ENCODE measurements at places on chromosomes 7 and 10.

- no peak for DNase-seq
Measured at GRCh38 chr10:86234541-86235270, 131.9 kb downstream of the GRID1 start.

GRCh38 chr7:5612695-5613094 lies 168.8 kb downstream of the RNF216 start:
- DNase-seq = no peak

GRCh38 chr7:92633211-92633906 lies 43.2 kb upstream of the FAM133B start:
- DNase-seq = peak; percentile 88

DNA sequence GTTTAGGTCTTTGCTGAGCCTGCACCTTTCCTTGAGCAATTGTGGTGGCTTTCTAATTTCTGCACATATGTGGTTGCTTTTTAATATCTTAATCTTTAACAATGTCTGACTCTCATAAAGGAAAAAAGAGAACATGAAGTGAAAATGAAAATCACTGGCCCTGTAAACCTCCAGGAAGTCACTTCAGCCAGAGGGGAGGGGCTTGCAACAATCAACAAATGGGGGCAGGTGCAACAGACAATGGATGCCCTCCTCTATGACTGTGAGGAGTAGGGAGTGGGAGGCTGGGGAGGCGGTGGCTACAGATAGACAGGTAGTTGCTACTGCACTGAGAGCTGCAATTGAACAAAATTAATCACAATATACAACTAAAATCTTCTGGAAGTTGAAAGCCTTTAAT lies 1377.4 kb downstream of the XPNPEP1 start:
- no peak for DNase-seq

- DNase-seq = no peak
Measured at GRCh38 chr10:5040010-5040673, 36.5 kb upstream of the AKR1C2 start.

- DNase-seq = no peak
Measured at GRCh38 chr10:86655173-86655540, 810 bp downstream of the OPN4 start.

GRCh38 chr10:48684463-48684791 lies 246 bp upstream of the WDFY4 start:
- no peak for DNase-seq

- peak; percentile 51 for DNase-seq
Measured at GRCh38 chr7:47291461-47292081, 290.3 kb downstream of the TNS3 start.
